ENCODE measurements at places on chromosomes 7 and 10.
A peak's percentile ranks its signal among the peaks of the same experiment; 100 is the strongest.

- DNase-seq, result no peak
Measured at GRCh38 chr7:108311446-108312168, 144.6 kb downstream of the NRCAM start.

GRCh38 chr7:730501-731439, 3.7 kb upstream of the PRKAR1B start:
- peak; percentile 38 for DNase-seq

DNA sequence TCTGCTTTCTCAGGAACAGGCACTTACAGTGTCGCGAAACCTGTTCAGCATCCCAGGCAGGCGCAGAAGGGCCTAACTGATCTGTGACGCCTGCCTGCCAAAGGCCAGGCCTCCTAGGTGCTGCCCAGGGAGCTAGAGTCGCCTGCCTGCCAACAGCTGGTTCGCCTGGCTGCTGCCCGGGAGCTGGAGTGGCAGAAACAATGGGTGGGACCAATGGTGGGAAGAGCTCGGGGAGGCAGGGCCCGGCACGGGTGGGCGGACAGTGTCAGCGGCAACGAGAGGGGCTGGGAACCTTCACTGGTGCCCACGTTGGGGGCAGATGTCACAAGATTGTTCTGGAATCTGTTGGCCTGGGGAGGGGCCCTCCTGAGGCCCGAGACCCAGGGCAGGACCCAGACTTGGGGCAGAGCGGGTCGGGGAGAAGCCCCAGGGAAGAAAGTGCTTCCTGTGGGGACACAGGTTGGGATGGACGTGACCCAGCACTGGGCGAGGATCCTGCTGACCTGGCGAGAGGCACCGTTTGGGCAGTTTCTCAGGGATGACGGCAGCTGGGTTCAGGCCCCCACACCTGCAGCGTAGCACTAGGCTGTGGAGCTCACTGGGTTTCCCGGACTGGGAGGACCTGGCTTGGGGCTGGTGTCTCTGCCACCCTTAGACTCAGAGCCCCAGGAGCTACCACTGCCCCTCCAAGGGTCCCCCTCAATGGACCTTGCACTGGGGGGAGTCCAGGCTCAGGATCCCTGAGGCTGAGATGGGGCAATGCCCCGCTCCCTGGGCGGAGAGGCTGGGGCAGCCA, 181.8 kb downstream of the ELFN1 start:
- DNase-seq, result peak; percentile 46

DNA sequence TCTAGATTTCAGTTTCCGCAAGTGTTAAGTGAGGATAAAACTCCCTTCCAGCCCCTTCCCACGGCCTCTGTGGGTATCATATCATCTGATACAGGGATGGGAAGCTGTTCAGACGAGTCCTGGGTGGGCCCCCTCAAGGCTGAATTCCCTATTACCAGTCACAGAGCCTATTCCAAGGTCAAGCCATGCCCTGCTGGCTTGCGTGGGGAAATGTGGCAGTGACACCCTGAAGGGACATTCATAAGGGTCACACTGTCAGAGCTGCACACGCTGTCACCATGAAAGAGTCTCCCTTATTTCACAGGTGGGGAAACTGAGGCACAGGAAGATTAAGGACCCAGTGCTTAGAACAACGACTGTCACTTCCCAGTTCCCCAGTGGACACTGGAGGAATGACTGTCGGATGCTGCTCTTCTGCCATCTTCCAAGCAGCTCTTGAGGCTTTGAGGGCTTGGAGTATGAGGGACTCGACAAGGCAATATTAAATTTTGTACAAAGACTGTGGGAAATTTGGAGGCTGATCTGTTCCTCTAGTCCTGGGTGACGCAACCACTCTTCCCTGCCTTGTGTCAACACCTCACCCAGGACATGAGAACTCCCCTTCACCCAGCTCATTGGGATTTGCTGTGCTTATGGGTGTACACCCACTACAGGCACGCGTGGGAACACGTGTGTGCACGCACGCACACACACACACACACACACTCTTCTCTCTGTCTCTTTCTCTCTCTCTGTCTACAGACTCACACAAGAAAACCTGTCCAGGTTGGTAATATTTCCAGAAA, 386.0 kb downstream of the RPS24 start:
- no peak for DNase-seq

DNA sequence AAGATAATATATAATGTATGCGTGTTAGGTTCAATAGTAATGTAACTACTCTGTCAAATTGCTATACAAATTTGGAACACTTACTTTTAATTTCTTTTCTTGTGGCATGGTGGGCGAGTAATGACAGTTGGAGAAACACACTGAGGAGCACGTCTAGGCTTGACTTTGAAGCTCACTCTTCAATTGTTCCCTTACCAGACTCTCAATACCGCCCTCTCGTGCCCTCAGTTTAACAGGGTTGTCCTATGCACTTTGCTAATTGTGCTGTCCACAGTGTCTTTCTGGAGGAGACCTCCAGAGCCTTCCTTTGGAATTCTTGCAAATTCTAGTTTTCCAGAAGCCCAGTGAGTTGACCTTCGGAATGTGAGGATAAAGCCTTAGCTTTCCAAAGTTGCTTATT, 107.2 kb upstream of the RELN start:
- DNase-seq, result no peak

- DNase-seq, result no peak
Measured at GRCh38 chr7:6652446-6653011, 15.4 kb downstream of the ZNF316 start.

- no peak for DNase-seq
Measured at GRCh38 chr7:43461349-43462024, 121.4 kb upstream of the STK17A start.
